Eye (tissue), 1 donor: ENCODE measurements at places on chromosomes 1 and 21.

DNA sequence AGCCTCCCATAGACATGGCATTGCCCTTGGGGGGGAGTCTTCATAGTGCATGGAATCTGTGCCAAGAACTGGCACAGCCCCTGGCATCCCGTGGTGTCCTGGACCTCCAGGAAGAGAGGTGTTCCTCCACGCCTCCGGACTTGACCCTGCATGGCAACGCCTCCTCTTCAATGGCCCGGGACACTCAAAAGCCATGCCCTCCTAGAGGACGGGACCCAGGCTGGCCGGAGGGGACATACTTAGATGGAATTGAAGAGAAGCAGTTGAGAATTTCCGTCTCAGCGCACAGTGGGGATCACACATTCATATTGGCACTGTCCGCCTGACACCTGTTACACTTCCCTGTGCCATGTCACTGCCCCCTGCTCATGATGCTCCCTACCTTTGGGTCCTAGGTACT lies 38.4 kb upstream of the TENT5C start:
- no peak for DNase-seq

GRCh38 chr1:20947409-20947808 lies 160.3 kb upstream of the HP1BP3 start:
- no peak for DNase-seq

- DNase-seq: no peak
Observed at GRCh38 chr1:207331354-207332313, 10.2 kb downstream of the CD55 start.

DNA sequence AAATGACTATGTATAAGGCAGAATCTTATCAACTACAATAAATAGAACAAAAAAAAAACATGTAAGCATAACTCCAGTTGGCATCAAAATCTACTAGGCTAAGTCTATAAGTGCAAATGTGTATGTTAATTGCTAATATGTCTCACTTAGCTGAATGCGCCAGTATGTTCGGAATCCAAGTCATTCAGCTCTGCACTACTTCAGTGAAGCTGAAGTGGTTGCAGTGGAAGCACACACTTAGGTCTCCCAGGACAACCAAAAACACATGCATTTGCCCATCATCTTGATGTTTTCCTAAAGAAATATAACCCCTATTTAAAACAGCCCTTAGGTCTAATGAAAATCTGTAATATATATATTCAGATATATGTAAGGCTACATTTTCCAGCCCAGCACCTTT lies 41.0 kb upstream of the RGS2 start:
- DNase-seq: no peak

GRCh38 chr1:215056584-215056983 lies 26.0 kb upstream of the KCNK2 start:
- DNase-seq: no peak

GRCh38 chr21:32978331-32979270 lies 47.1 kb upstream of the OLIG2 start:
- DNase-seq: peak; percentile 49

GRCh38 chr1:220901881-220902280 lies 22.6 kb downstream of the HLX start:
- DNase-seq: no peak

DNA sequence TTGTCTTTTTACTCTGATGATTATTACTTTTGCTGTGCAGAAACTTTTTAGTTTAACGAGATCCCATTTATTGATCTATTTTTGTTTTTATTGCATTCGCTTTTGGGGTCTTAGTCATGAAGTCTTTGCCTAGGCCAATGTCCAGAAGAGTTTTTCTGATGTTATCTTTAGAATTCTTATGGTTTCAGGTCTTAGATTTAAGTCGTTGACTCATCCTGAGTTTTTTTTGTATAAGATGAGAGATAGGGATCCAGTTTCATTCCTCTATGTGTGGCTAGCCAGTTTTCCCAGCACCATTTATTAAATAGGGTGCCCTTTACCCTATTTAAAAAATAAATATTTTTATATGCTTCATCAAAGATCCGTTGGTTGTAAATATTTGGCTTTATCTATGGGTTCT lies 13.2 kb downstream of the MAN1C1 start:
- no peak for DNase-seq

- no peak for DNase-seq
Observed at GRCh38 chr1:241776911-241777310, 71.1 kb upstream of the EXO1 start.

GRCh38 chr21:43916691-43917514 lies 51.9 kb downstream of the AGPAT3 start:
- DNase-seq: no peak

- DNase-seq: no peak
Observed at GRCh38 chr1:59314776-59315528, 18.1 kb downstream of the FGGY start.

DNA sequence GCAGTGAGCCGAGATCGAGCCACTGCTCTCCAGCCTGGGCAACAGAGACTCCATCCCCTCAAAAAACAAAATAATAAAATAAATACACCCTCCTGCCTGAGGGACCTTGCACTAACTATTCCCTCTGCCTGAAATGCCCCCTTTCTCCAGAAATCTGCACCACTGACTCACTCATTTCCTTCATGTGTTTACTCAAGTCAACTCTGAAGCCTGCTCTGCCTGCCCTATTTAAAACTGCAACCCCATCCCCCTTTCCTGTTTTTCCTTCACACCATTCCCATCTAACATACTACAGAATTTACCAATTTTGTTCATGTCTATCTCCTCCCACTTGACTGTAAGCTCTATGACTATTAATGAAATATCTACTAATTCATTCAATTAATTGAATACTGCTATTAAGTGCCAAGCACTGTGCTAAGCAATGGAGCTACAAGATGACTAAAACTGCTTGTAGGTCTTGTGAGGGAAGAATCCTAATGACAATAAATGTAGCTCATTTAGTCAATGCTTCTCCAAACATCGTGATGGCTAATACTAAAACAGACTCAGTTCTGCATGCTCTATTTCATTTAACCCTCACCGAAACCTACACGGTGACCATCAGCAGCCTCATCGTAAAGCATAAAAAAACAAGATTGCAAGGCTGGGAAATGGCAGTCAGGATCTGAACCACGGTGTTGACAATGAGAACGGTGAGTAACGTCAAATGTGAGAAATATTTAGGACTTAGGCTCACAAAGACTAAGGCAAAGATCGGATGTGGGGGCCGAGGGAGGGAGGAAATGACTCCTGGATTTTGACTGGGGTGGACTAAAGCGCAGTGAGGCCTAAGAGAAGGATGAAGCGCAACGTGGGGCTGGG lies 749 bp upstream of the TMEM39B start:
- DNase-seq: no peak

DNA sequence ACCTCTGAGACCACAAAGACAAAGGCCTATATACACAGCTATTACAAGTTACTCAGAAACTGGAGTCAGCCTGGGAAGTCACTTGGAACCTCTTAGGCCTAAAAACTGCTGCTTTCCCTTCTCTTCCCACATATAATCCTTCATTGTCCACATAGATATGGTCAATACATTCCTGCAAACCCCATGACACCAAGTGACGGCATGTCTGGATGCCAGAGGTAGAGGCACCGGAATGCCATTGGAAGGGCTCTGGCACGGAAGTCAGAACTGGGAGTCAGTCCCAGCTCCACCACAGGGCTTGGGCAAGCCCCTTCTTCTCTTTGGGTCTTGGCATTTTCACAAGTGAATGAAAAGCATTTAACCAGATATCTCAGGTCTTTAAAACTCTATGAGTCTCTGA lies 204.7 kb downstream of the MATN1 start:
- DNase-seq: no peak

- no peak for DNase-seq
Observed at GRCh38 chr1:184640505-184640904, 114.2 kb downstream of the EDEM3 start.

- DNase-seq: no peak
Observed at GRCh38 chr1:26787381-26787705, 407 bp upstream of the PIGV start.

GRCh38 chr1:204340081-204340889 lies 19.4 kb downstream of the PLEKHA6 start:
- DNase-seq: peak; percentile 89

DNA sequence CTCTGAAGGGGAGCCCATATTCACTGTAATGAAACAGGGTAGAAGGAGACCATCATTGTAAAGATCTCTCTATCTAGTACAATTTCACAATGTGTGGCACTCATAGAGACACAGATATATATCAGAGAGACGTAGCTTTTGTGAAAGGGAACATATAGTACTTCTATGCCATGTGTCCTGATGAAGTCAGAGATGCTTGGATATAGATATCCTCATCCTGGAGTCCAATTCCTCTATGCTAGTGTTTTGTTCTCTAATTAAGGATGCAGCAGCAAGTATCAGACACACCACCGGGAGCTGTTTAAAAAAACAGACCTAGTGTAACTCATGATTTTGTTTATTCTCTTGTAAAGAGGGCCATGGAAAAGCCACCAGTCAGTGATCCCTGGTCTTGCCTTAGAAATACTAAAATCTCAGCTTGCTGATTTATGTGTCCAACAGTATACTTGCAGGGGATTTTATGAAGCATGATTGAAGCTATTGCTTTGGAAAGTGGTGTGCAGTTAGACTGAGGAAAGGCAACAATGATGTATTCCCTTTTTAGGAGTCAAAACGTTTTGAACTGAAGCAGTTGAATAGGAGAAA lies 2.5 kb downstream of the NCAM2 start:
- peak; percentile 14 for DNase-seq

- no peak for DNase-seq
Observed at GRCh38 chr1:10932088-10932487, 80.4 kb upstream of the TARDBP start.

- no peak for DNase-seq
Observed at GRCh38 chr1:56780826-56781225, 38.4 kb downstream of the FYB2 start.

DNA sequence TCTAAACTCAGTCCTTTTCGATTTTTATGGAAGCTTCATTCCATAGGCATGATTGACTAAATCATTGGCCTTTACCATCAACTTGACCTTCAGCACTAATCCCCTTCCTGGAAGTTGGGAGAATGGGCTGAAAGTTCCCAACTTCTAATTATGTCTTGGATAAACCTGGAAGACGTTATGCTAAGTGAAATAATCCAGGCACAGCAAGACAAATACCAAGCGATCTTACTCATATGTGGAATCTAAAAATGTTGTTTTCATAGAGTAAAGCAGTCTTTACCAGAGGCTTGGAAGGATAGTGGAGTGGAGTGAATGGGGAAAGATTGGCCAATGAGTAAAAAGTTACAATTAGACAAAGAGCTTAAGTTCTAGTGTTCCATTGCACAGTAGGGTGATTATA lies 1453.2 kb downstream of the PLA2G4A start:
- no peak for DNase-seq

- DNase-seq: no peak
Observed at GRCh38 chr1:226405411-226405988, 2.4 kb downstream of the PARP1 start.

GRCh38 chr21:27820342-27820741 lies 853.5 kb upstream of the ADAMTS5 start:
- no peak for DNase-seq

GRCh38 chr21:32459972-32460371 lies 47.5 kb downstream of the EVA1C start:
- DNase-seq: no peak

- DNase-seq: peak; percentile 31
Observed at GRCh38 chr1:39842836-39843235, 40.5 kb downstream of the TRIT1 start.

- no peak for DNase-seq
Observed at GRCh38 chr1:69611316-69611715, 43.6 kb downstream of the LRRC7 start.

DNA sequence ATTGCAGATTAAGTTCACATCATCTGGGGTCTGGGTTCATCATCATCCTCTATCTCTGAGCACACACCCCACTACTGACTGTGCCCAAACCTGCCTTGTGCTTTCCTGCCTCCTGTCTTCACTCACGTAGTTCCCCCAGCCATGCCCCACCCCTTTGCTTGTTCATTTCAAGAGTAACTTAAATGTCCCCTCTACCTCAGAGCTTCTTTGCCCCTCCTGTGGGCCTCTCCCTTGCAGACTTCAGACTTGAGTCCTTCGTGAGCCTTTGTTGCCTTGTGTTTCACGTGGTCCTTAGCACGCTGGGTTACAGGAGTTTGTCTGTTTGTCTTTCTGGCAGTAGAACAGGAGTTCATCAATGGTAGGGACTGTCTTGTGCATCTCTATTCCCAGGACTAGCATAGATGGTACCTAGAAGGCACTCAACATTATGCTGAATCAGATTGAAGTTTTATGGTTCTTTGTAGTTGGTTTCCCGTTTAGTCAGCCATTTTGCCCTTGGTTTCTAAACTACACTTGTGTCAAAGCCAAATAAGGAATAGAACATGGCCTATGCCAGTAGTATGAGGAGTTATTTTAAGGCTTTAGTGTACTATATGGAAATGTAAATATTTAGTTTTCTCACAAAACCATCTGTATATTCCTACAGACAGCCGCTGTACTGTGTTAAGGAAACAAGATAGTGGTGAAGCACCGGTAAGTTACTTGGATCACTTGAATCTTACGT lies 86.2 kb downstream of the TTC3 start:
- no peak for DNase-seq

GRCh38 chr1:217088521-217089284 lies 365.5 kb upstream of the ESRRG start:
- DNase-seq: peak; percentile 82

DNA sequence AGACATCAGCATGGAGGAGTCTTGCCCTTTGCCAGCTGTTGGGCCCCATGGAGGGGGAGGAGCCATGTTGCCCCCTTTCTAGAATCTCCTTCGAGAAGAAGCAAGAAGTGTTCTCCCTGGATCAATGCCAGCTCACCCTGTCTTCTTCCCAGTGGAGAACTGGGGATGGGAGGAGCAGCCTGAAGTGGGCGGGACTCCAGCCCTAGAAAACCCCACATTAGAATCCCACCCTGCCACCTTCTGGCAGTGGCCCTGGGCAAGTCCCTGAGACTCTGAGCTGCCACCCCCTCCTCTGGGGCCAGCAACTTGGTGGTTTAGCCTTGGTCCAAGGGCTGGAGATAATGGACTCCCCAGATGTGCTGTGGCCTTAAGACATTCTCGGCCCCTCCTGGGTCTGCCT lies 51.7 kb downstream of the PAX7 start:
- no peak for DNase-seq
